ENCODE measurements at places on chromosomes 5 and 9. TPM values are rescaled to one million over a fixed set of nuclear protein-coding genes. Genes with fewer than 3 reads are reported as not detected.

The ANKRD18B gene
- total RNA-seq, result 0.22 TPM

The BARHL1 gene
- not detected for total RNA-seq

The GHR gene
- total RNA-seq, result 3.1 TPM

The PCDHA13 gene
- total RNA-seq, result under 0.01 TPM

The TSSK1B gene
- total RNA-seq, result not detected

The IARS1 gene
- total RNA-seq, result 88.3 TPM

The CKS2 gene
- 60.3 TPM for total RNA-seq

The FBP2 gene
- total RNA-seq, result not detected

The GABRA1 gene
- total RNA-seq, result not detected

The HRH2 gene
- total RNA-seq, result not detected

The GPR150 gene
- total RNA-seq, result 0.22 TPM

The ELOVL7 gene
- total RNA-seq, result under 0.01 TPM

The BTNL8 gene
- 0.20 TPM for total RNA-seq

The TNFSF8 gene
- not detected for total RNA-seq

The GNA14 gene
- total RNA-seq, result 12.6 TPM

The IL5 gene
- not detected for total RNA-seq

The SLC24A2 gene
- total RNA-seq, result not detected

The MARCOL gene
- not detected for total RNA-seq

The FOXD4 gene
- total RNA-seq, result 0.20 TPM

The FAM153A gene
- total RNA-seq, result not detected
